K562 (cell line): ENCODE measurements at places on chromosomes 12 and 14.

DNA sequence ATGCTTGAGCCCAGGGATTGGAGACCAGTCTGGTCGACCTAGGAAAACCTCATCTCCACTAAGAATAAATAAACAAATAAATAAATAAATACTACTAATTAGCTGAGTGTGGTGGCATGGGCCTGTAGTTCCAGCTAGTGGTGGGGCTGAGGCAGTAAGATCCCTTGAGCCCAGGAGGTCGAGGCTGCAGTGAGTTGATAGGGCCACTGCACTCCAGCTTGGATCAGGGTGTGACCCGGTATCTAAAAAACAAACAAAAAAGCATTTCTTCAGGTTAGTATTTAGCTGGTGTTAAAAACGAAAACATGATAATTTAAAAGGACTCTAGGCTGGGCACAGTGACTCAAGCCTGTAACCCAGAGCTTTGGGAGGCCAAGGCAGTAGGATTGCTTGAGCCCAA is 1.2 kb upstream of the FGD4 start:
- peak; percentile 5 for DNase-seq

GRCh38 chr14:64986648-64987437 is at the start of gene FNTB:
Gene FNTB (plus strand): TSS chr14:64986895. CDS start chr14:64986954, 59 bp downstream.
- peak; percentile 86 for DNase-seq

DNA sequence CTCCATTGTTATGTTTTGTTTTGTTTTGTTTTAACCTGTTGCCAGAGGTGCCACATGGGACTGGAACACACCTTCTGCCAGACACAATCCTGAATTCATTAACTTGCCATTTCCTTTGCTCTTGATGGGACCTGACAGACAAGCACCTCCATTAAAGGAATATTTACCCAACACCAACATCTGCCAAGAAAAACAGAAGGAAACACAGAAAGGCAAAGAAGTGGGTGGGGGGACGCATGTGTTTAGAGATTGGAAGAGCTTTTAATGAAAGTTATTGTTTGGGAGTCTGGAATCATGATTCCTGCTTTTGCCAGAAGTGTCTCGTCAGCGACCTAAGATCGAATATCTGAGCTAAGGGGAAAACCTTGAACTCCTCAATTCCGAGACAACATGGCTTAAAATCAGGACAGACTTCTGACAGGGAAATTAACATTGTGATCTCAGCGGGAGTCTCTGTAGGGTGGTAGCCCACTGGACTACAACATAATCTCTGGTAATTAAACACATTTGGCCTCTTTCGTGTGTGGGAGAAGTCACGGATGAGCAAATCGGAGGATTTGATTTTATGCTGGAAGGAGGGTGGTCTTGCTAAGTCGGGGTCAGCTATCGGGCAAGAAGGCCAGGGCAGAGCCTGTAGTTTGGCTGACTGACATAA is 210.4 kb upstream of the FAR2 start:
- DNase-seq, result no peak

- DNase-seq, result no peak
Observed at GRCh38 chr14:54498095-54498531, 9.3 kb upstream of the GMFB start.

DNA sequence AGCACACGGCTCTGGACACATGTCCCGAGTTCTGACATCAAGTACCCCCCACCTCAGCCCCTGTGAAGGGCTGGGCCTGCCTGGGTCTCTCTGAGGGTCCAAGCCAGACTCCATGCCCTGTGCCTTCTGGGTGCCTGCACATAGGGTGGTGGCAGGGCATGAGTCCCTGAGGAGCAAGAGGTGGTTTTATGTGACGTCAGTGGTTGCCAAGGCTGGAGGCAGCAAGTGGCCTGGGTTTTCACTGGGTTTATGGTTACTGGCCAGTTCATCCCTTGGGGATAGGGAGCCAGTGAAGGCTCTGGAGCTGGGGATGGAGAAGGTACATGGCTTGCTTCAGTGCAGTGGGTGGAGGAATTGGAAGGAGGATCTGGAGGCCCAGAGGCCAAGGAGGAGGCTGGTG is 51.1 kb upstream of the EML1 start:
- no peak for DNase-seq

DNA sequence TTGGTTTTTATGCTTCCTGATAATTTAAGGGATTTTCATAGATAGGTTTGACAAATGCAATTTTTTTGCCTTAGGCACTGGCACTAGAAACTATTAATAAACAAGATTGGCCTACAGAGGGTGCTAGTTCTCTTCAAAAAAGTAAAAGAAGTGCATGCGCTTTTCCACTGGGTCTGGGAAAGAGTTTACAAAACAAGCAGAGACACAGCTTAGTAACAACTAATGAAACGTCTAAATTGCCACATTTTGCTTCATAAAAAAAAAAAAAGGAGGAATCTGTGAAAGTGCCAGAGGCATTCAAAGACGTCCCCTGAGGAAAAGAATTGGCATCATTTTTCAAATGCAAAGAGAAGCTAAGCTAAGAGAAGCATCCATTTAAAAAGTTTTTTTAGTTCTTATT is 58.3 kb upstream of the EEA1 start:
- peak; percentile 57 for DNase-seq

GRCh38 chr14:104169699-104170479 is 31.5 kb downstream of the KIF26A start:
- no peak for DNase-seq

DNA sequence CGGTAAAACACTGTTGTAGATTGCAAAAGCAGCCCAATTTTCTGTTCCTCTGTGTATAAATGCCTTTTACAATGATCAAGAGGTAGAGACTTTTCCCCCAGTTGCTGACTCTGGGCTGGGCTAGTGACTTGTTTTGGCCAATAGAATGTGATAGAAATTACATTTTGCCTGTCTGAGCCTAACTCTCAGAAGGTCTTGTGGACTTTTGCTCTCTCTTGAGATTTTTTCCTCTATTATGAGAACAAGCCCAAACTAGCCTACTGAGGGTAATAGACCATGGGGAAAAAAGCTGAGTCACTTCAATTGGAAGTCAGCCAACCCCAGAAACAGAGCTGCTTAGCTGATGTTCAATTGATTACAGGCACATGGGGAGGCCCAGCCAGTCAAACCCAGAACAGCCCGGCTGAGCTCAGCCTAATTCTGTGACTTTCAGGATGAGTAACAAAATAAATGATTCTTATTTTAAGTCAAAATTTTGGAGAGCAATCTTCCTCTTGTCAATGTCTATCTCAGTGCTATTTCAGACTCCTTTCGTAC is 61.4 kb downstream of the MYF5 start:
- no peak for DNase-seq

DNA sequence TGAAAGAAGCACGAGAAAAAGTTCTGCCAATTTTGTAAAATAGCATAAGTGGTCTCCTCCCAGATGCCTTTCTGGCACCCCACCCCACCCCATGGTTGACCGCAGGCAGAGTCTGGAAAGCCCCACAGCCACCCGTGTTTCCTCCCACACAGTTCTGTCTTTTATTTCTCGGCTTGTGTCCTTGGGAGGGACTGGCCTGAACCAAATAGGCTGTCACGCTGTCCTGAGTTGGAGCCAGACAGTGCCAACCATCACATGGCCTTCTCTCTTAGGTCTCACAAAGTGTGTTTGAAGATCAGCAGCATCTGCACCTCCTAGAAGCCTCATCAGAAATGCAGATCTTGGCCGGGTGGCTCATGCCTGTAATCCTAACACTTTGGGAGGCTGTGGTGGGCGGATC is 10.2 kb upstream of the LTA4H start:
- no peak for DNase-seq

DNA sequence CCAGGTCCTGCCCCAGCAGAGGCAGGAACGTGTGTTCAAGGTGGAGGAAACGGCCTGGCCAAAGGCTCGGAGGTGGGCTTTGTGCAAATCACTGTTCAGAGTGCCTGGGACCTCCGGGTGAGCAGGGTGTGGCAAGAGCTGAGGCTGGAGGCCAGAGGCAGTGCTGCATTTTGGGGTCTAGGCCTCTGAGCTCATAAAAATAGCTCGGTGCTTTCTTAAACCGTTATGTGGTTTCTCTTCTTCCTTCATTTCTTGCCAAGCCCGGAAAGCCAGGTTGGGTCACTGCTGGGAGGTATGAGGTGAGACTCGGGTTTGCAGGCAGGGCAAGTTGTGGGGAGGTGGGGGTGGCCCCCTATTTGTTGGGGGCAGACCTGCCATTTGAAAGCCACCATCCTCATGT is 178.8 kb upstream of the MYL2 start:
- DNase-seq, result no peak

GRCh38 chr12:40892528-40892927 is 200.3 kb downstream of the CNTN1 start:
- no peak for DNase-seq

DNA sequence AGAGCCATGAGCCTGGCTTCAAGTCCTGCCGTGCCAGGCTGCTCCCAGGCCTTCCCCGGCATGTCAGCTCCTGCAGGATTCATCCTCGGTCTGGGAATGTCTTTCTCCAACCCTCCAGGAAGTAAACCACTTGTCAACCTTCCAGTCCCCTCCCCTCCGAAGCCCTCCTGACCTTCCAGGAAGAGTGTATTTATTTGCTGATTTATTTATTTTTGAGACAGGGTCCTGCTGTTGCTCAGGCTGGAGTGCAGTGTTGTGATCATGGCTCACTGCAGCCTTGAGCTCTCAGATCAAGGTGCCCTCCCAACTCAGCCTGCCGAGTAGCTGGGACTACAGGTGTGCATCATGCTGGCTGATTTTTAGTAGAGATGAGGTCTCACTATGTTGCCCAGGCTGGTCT is 24.7 kb downstream of the VSX2 start:
- DNase-seq, result no peak

- DNase-seq, result peak; percentile 12
Observed at GRCh38 chr14:99420711-99421110, 59.9 kb downstream of the SETD3 start.

GRCh38 chr14:39016733-39017095 is 86.3 kb downstream of the SEC23A start:
- no peak for DNase-seq

- DNase-seq, result no peak
Observed at GRCh38 chr12:102107970-102108369, 11.9 kb downstream of the NUP37 start.

- no peak for DNase-seq
Observed at GRCh38 chr12:92912052-92912451, 17.0 kb downstream of the EEA1 start.

- DNase-seq, result peak; percentile 45
Observed at GRCh38 chr12:104411826-104412641, 44.7 kb upstream of the CHST11 start.

DNA sequence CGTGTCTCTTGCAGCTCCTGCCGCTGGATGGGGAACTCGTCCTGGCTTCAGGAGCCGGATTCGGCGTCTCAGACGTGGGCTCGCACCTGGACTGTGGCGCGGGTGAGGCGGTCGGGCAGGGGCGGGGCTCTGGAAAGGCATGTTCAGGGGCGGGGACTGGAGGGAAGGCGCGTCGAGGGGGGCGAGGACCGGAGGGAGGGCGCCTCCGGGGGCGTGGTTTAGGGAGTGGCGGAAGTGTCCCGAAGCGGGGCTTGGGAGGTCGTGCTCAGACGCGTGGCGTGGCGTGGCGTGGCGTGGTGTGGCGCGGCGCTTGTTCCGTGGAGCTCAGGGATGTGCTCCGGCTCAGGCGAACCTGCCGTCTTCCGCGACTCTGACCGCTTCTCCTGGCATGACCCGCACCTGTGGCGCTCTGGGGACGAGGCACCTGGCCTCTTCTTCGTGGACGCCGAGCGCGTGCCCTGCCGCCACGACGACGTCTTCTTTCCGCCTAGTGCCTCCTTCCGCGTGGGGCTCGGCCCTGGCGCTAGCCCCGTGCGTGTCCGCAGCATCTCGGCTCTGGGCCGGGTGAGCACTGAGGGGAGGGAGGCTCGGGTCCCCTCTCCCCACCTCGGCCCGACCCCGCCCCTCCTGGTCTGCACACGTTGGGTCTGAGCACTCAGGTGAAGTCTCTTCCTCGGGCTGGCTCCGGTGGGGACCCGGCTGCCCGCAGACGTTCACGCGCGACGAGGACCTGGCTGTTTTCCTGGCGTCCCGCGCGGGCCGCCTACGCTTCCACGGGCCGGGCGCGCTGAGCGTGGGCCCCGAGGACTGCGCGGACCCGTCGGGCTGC is 6.2 kb downstream of the AMN start:
- DNase-seq, result no peak

DNA sequence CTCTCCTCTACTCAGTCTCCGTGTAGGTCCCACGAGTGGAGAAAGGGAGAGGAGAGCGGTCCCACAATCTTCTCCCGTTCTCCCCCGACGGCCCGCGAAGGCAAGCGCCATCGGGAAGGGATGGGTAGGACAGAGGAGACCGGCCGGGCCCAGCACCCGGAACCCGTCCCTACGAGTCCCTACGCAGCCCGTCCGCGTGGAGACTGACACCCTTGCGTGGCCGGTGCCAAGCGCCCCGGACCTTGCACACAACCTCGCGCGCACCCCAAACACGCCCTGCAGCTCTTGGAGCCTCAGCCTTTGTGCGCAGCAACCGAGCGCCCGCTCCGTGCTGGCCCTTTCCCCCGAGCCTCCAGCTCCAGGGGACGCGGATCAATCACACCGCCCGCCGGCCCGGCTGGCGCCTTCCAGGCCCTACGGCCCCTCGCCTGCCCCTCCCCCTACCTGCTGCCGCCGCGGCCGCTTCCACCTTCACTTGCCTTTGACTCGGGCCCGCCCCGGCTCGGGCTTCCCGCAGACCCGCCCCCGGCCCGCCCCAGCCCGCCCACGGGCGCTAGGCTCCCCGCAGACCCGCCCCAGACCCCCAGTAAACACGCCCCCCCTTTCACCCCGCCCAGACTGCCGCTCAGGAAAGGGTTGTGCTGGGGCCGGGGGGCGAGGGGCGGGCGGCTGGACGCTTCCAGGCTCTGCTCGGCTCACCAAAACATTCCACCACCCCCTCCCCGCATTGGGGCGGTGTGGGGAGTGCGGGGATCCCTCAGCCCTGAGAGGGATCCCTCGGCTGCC is at the start of gene NDRG2:
Gene NDRG2, minus strand, starts transcription at position 477 of the 786 bp plus-strand sequence. CDS start 1,746 bp downstream, outside the sequence.
- DNase-seq, result peak; percentile 92

GRCh38 chr14:90549794-90550641 is 153.2 kb downstream of the CALM1 start:
- DNase-seq, result no peak

DNA sequence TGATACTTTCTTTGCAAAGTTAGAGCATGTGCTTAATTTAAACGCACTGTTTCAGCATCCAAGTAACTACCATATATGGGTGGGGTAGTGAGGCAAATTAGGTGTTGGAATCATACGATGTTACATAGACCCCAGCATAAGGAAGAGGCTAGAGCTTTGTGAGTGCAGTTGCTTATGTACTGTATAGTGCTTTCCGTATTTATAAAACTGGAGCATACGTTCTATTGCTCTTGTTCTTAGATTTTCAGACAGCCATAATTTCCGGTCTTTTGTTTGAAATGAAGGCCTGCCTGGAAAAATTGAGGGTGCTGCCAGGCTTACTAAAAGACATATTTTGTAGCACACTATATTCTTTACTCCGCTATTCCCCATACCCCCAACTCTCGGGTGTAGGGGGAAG is 335.7 kb downstream of the FOXG1 start:
- no peak for DNase-seq

DNA sequence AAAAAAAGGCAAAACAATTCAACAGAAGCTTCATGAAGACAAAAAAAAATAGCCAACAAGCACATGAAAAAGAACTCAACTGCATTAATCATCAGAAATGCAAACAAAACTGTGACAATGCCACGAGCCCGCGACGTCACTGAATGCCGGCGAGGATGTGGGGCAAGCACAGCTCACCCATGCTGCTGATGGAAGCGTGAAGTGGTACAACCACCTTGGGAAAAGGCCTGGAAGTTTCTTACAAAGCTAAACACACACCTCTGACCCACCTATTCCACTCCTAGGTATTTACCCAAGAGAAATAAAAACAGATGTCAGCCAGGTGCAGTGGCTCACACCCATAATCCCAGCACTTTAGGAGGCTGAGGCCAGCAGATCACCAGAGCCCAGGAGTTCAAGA is 10.5 kb downstream of the BTBD6 start:
- no peak for DNase-seq

GRCh38 chr12:53725824-53726223 is 1.4 kb downstream of the CALCOCO1 start:
- no peak for DNase-seq

GRCh38 chr12:49091836-49092085 is 2.8 kb downstream of the DHH start:
- DNase-seq, result no peak
